ENCODE measurements at places on chromosomes 5 and 9.

GRCh38 chr9:128065907-128066712, 1.0 kb downstream of the NAIF1 start:
- no peak for DNase-seq

DNA sequence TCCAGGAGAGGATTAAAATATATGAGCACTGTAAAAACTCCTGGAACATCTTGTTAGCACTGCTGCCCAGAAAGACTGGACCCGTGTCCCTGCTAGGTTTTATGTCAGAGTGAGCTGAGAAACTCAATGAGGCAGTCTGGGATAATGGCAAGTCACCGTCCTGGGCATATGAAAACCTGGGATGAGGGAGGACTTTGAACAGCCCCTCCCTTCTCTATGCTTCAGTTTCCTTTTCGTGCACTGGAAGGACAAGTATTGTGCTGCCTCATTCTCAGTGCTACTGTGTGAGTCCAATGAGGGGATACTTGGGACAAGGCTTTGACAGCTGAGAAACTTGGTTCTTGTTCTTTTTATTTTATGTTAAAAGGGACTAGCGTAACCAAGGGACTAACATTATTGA, 143.0 kb upstream of the SHB start:
- DNase-seq: no peak

DNA sequence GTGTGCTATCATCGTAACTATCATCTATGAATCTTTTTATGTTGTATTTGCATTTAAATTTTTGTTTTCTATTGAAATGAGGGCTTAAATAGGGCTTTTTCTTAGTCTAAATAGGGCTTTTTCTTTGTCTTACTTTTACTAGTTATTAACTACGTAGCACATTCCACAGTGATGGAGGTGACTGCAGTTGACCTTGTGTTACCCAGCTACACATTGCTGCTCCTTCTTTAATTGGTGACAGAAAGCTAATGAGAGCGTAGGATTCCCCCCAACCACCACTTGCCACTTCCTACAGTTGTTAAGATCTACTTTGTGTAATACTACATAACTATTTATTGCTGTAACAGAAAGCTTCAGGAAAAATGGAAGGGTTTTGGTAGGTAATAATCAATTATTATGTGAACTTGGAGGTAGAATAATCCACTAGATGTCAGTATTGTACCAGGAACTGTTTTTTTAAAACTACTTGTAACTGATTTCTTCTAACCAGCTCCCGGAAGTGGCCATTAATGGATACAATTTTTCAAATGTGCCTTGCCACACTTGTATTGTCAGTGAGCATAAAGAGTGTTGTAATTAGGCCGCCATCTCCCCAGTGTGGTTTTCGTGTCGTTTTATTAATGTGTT, 18.0 kb downstream of the MTRR start:
- DNase-seq: no peak

GRCh38 chr9:113296796-113297558, 6.2 kb downstream of the RNF183 start:
- no peak for DNase-seq

- DNase-seq: no peak
Measured at GRCh38 chr9:125646217-125646616, 60.8 kb downstream of the MAPKAP1 start.

- no peak for DNase-seq
Measured at GRCh38 chr9:8727191-8727590, 927.6 kb upstream of the DMAC1 start.

- no peak for DNase-seq
Measured at GRCh38 chr5:177117441-177118045, 16.0 kb upstream of the NSD1 start.

DNA sequence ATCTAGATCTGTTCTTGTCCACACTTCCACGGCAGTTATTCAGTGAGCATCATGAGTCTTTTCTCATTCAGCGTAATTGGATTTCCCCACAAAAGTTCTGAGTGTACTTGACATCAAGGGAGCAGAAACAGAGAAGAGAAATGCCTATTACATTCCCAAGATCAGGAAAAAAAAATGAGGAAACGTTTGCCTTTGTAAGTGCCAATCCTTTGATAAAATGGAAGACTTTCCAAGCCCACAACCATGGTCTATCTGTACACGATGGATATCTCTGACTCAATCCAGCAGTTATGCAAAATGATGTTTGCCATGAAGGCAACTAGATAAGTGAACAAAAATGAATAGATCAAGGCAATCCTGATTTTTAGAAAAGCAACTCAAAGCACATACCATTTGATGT, 235.9 kb downstream of the DOCK8 start:
- DNase-seq: no peak

DNA sequence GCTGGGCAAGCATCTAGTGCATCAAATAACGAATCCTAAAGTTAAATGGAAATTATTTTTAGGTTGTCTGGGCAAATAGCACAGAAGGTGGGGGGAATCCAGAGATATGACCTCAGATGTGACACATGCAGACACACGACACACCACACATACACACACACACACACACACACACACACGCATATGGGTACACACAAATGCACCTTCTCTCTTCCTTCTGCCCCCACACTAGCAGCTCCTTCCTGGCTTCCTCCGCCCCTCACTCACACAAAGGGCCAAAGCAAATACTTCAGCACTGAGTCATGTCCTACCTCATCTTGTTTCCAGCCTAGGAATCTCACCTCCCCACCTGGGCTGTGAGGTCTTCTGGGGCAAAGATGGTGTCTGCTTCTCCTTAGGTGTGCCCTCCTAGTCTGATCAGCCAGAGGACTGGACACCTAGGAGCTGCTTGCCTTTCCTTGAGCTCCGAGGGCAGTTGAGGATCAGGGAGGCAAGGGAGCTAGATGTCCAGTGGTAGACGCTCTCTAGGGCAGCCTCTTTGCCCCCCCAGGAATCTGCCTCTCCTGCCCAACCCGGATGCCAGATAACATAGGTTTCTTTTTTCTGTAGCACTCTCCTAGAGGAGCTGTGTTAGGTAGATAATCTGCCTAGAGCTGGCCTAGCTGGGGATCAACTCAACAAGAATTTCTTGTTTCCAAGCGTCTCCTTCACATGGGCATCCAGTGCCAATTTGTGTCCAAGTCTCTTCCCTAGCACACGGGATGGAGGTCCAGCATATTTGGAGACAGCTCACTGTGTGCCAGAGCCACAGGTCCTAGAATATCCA, 14.3 kb upstream of the JADE2 start:
- DNase-seq: no peak

DNA sequence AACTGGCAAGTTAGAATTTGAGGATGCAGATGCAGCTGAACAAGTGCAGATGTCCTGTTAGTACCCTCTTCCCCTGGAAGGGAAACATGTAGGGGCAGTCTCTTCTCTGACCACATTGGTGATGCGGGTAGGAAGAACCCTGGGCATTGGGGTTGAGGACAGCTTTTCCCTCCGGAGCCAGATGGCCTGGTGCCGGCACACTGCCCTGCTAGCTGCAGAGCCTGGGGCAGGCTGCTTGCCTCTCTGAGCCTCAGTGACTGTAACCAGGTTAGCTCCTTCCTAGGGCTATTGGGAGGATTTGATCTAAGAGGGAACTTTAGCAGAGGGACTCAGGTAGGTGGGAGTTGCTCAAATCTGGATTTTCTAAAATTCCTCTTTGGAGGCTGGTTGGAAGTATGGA, 148.4 kb downstream of the HSPA4 start:
- no peak for DNase-seq

DNA sequence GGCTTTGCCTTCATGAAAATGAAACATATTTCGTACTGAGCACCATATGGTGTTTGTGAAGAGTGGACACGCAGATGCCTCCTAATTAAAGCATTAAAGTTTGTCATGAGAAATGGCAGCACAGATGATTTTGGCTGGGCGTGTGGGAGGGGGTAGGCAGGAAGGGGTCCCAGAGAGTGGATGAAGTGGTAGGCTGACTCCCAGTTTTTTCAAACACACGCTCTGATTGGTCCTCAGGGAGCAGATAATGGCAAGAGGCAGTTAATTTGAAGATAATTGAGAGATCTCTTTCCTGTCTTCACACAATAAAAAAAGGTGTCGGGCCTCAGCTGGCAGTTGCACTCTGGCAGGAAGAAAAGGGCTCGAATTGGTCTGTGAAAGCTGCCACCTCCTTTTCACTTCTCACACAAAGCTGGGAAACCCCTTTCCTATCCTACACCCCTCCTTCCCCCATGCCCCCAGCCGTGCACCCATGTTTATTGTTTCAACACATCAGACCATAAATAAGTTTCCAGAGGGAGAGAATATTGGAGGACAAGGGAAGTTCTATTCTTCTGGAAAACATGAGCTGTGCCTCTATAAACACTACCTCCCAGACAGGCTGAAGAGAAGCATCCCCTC, 429.6 kb downstream of the ARHGEF28 start:
- DNase-seq: no peak

DNA sequence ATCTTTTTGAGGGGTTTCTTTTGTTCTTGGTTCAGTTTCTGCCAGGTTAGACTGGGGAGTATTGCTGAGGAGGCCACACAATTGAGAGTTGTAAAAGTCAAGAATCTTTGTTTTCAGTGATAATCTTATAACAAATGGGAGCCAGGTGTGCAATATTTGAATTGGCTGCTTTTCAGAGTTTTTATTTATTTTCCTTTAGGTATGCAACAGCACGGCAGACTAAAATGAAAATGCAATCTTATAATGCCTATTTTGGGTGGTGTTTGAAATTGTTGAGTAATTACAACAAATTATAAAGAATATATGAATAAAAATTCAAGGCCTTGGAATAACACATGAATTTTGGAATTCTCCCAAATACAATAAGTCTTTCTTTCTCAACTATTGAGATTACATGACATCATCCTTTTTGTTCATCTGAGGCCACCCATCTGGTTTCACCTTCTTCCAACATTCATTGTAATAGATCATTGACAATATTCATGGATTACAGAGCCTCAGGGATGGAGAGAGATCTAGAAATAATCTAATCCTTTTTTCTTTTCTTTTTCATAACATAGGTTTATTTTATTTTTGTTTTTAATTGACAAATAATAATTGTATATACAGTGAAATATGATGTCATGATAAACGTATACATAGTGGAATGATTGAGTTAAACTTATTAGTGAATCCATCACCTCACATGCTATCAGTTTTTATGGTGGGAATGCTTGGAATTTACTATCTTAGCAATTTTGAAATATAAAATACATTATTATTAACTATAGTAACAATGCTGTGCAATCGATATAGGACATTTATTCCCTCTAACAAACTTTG, 1061.0 kb downstream of the NR2F1-AS1 start:
- DNase-seq: no peak

- no peak for DNase-seq
Measured at GRCh38 chr5:31477516-31477915, 54.4 kb downstream of the DROSHA start.

- no peak for DNase-seq
Measured at GRCh38 chr9:98708103-98708932, 417 bp downstream of the GABBR2 start.

- DNase-seq: no peak
Measured at GRCh38 chr9:92265154-92265553, 28.3 kb downstream of the IARS1 start.

- DNase-seq: no peak
Measured at GRCh38 chr5:38540314-38540713, 16.1 kb downstream of the LIFR start.

DNA sequence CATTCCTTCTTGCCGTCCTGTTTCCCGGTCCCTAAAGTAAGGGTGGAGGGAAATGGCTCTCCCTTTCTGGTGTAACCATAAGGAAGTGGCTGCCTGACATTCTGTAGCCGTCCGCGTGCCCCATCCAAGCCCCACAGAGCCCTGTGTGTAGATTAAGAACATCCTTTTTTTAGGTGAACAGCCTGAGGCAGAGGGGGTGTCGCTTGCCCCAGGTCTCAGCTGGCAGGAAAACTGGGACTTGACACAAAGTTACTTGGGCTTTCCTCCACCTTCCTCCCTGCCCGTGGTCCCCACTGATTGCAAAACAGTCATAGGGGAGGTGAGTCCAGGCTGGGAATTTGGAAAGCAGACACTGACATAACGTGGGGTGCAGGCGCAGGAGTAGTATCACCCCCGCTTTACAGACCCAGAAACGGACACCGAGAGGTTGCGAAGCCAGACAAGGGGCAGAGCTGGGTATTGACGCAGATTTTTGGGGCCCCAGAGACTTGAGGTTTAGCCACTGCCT, 22.8 kb downstream of the C9orf50 start:
- DNase-seq: no peak

DNA sequence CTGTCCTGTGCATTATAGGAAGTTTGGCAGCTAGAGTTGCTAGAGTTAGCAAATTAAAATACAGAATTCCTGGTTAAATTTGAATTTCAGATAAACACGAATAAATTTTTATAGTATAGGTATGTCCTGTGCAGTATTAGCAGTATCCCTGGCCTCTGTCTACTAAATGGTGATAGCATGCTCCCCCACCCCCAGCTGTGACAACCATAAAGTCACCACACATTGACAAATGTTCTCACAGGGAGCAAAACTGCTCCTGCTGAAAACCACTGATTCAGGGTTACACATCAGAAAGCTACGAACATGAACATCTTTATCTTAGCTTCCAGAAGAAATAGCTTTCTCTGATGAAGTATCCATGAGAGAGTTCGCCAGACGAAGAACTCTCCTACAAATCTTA, 91.8 kb upstream of the CCDC112 start:
- no peak for DNase-seq

DNA sequence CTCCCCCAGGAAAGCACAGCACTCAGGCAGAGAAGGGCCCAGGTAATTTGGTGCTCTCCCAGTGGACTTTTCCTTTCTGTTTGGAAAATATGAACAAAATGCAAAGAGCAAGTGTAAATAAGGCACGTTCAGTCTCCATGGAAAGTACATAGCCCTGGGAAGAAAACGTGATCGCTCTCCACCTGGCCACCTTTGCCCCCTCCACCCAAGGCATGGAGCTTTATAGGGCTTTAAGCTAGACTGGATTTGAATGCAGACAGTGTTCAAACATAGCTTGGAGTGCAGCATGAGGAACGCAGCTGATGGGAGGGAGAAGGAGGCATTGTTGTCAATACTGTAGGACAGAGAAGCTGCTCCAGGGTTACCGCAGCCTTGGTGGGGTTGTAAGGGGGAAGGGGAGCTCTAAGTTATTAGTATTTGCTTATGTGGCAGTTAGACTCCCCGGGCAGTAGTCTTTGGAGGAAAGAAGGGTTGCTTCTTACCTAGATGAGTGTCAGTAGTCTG, 500.2 kb downstream of the SPOCK1 start:
- DNase-seq: no peak

DNA sequence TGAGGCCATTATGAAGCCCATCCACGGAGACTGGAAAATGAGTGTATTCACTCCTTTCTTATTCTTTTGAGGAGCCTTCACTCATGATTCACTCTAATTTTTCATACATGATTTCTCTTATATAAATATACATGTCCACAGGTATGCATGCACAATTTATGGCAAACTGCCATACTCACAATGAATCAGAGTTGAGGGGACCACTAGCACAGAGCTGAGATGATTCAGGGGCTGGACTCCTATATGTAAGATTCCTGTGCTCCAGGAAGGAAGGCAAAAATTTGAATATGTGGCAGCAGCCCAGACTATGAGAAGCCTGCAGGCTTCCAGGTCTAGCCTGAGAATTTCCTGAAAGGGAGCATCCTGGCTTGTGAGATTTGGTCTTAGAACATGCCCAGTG, 484.6 kb downstream of the PRELID2 start:
- no peak for DNase-seq
